NCI-H1105 treated with DMSO at 0.1 percent for 48 hours (cell line): ENCODE measurements at places on chromosomes 4 and X.

- no peak for DNase-seq
Measured at GRCh38 chr4:189659287-189659686, 281.4 kb upstream of the FRG1 start.

GRCh38 chr4:16668488-16668887 lies 230.0 kb downstream of the LDB2 start:
- no peak for DNase-seq

DNA sequence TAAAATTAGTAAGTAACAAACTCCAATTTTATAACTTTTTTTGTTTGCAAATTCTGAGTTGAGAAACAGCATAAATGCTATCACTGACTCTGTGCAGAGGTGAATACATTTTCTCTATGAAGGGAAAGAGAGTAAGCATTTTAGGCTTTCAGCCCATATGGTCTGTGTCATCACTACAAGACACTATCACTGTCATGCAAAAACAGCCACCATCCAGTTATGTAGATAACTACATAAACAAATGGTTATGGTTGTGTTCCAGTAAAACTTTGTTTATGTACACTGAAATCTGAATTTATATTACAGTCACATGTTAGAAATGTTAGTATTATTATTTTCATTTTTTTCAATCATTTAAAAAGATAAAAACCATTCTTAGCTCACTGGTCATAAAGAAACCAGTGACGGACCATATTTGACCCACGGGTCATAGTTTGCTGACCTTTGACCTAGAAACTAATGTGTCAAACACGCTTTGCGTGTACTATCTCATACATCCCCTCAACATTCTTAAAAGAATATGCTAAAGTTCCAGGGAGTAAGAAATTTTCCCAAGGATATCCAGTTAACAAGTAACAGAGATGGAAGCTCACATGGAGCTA lies 29.1 kb downstream of the RASGEF1B start:
- DNase-seq, result no peak

DNA sequence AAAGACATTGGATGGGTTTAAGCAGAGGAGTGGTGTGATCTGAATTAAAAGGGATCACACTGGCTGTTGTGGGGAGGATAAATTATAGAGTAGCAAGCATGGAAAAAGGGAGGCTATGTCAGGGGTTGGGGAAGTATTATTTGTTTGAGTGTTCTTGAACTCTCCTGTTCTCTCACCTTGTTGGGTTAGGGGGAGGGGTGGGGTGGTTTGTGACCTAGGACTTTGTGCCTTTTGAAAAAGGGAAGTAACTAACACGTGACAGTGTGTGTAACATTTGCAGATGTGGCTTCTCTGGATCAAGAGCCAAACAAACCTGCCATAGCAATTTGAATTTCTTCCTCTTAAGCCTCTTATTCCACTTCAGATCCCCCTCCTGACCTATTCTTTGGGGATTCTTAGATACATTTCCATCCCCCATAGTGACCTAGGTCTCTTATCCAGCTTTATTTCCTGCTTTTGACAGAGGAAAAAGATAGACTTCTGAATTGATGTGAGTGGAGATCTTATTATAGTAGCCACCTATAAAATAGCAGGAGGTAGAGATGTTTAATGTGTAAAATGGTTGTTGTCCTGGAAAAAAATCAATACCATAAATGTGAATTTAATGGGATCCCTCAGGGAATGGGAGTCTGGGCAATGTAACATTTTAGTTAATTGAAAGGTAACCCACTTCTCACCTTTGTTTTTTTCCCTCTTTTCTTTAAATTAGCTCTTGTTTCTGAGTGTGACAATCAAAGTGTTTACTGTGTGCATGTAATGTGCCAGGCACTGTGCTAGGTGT lies 120.4 kb downstream of the CT47B1 start:
- no peak for DNase-seq

DNA sequence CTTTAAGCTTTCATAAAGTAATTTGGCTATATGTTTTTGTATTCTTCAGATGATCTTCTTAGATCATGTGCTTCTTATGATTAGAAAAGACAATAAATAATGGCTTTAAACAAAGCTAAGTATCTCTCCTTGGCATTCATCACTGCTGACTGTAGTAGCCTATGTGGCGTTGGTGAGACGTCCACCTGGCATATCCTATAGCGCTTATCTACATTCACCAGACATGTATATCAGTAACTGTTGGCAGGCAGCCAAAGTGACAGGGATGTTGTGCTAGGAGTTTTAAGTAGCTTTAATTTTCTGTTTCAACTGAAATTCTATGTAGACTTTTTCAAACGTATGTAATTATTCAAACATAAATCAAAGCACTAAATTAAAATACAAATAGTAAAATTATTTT lies 276.4 kb downstream of the IL15 start:
- DNase-seq, result peak; percentile 81

- DNase-seq, result no peak
Measured at GRCh38 chr4:42632653-42633382, 24.1 kb downstream of the ATP8A1 start.

- no peak for DNase-seq
Measured at GRCh38 chr4:148814030-148814429, 371.8 kb upstream of the NR3C2 start.

- peak; percentile 8 for DNase-seq
Measured at GRCh38 chr4:36029951-36030350, 214.4 kb downstream of the ARAP2 start.
